ENCODE measurements at places on chromosomes 5 and 9. TPM values are rescaled to one million over a fixed set of nuclear protein-coding genes. Genes with fewer than 3 reads are reported as not detected.

Gene MEGF9
- 5.1 TPM for total RNA-seq

Gene UAP1L1
- 21.1 TPM for total RNA-seq

Gene PFN3
- total RNA-seq = not detected

Gene FGD3
- not detected for total RNA-seq

Gene BAG1
- total RNA-seq = 58.8 TPM

Gene SLCO6A1
- not detected for total RNA-seq

Gene IFNA13
- not detected for total RNA-seq

Gene IL4
- not detected for total RNA-seq

Gene SNX18
- total RNA-seq = 18.4 TPM

Gene TLX3
- not detected for total RNA-seq

Gene KCNIP1
- total RNA-seq = 65.1 TPM

Gene SPATA31A3
- total RNA-seq = not detected

Gene BASP1
- total RNA-seq = 1.2 TPM

Measured in dermis lymphatic vessel endothelial cell (primary cell).